Panc1 (cell line): ENCODE measurements at places on chromosomes 6 and 20. TPM values are rescaled to one million over a fixed set of nuclear protein-coding genes. Genes with fewer than 3 reads are reported as not detected.

Gene ROMO1
- 319 TPM for total RNA-seq

Gene CENPW
- 62.1 TPM for total RNA-seq

Gene SLC22A7
- total RNA-seq, result not detected

Gene ZNF334
- total RNA-seq, result 0.28 TPM

Gene FOXF2
- 12.7 TPM for total RNA-seq

Gene RGL2
- 84.4 TPM for total RNA-seq

Gene APCDD1L
- total RNA-seq, result 0.62 TPM

Gene ABHD16B
- total RNA-seq, result not detected

Gene EYS
- total RNA-seq, result not detected

Gene SLC16A10
- total RNA-seq, result 0.18 TPM

Gene NRSN1
- not detected for total RNA-seq

Gene TREML2
- total RNA-seq, result not detected

Gene HTR1B
- total RNA-seq, result 14.0 TPM

DNA sequence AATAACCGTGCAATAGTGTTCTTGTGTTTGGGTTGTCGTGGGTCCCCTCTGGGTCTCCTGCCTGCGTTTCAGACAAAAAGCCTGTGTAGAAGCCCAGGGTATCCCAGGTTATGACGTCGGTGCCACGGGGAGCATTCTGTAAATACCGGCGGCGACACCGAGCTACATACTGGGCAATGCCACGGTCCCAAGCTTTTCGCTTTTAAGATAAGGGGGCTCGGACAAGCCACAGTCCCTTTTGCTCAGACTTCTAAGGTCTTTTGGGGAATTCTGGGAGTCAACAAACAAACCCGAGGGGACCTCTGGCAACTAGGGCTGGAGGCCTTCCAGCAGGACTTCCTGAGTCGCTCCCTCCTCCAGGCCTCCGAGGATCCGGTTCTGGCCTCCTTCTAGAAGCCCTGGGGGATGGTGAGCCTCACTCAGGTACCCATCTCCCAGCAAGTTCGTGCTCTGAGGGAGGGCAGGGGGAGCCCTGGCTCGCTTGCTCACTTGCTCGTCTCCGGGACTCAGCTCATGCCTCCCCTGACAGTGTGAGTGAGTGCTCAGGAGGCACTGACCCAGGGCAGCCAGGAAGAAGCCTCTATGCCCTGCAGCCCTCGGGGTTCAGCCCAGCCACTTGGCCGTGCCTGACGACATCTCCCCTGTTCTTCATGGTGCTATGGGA lies 62.4 kb upstream of the MRPS10 start:
- DNase-seq, result no peak

DNA sequence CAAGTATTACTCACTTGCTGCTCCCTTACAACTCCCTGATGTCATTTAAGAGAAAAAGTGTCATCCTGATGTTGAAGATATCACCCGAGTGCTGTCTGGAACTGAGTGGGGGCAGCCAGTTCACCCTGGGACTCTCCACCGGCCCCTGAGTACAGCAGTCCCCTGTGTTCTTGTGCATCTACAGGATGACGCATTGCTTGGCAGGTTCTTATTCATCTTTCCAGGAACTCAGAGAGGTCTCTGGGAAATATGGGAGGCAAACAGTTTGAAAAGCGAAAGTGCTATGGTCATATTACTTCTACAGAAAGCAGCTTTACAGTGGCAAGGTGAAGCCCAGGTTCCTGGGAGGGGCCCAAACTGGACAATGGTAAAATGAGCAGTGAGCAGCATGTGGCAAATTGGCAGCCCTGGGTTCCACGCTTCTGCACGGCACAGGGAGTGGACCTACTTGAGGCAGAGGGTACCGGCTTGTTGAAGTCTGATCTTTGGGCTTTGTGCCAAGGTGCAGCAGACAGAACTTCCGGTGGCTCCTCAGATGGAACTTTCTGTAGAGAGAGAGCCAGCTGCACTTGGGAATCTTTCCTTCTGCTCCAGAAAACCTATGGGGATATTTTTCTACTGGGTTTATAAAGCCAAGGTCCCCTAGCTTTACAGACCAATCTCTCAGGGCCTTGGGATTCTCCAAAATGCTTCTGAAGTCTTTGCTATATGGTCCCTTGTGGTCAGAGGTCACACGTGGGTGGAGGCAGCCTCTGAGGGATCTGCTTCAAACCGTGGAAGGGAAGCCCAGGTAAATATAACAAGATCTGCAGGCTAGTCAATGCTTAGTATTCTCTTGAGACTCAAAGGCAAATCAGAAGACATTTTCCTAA lies 128.3 kb downstream of the MAP3K7 start:
- no peak for DNase-seq

DNA sequence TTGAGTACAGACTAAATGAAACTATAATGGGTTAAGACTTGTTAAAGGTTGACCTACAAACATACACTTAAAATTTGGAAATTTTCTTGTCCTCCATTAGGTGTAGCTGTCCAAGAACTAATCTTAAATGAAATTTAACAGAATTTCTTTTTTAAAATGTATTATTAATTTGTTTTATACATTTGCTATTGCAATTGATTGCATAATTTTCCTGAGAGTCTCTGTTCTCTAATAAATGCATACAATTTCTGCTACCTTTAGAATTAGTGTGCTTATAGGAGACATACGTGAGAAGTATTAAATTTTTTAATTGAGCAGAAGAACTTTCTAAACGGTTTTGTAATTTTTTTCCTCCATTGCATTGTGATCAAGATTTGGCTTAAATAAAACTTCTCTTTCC lies 1.5 kb downstream of the FAM135A start:
- no peak for DNase-seq

GRCh38 chr20:10735195-10735949 lies 61.6 kb upstream of the JAG1 start:
- no peak for DNase-seq

- no peak for DNase-seq
Measured at GRCh38 chr6:12450467-12450866, 160.3 kb downstream of the EDN1 start.

- no peak for DNase-seq
Measured at GRCh38 chr6:235763-236360, 56.4 kb upstream of the DUSP22 start.

- DNase-seq, result no peak
Measured at GRCh38 chr6:44906761-44907160, 421.4 kb upstream of the RUNX2 start.

DNA sequence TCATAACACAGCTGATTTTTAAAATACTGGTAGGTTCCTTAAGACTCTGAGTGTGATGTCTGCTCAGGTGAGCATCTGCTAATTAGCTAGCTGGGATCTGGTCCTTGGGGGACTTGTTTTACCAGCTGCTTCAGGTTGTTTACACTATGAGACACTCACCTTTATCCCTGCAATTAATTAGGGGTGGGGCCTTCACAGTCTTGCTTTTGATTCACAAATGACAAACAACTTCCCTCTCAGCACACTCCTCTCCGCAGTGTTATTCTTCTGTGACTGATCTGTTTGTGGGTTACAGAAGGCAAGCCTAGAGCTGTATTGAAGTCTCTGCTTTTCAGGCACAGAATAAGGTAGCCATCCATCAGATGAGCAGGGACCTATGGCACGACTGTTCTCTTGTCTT lies 62.0 kb upstream of the CD83 start:
- no peak for DNase-seq

- DNase-seq, result no peak
Measured at GRCh38 chr20:10110151-10110550, 75.4 kb downstream of the ANKEF1 start.

DNA sequence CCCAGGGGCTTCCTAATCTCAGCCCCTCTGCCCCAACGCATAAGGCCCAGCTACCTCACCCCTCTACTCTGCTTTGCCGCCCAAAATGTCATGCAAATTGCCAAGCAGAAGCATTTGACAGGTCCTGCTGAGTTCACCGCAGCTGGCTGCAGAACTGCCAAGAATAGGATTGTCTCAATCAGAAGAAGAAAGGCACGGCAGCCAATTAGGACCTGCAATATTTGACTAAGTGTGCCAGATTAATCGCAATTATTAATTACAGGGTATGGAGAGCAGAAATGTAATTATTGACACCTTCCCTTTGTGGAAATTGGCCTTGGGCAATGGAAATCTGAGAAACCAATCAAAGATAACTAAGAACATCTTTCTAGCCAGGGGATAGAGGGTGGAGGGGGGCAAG lies 318.6 kb downstream of the LRFN2 start:
- no peak for DNase-seq

DNA sequence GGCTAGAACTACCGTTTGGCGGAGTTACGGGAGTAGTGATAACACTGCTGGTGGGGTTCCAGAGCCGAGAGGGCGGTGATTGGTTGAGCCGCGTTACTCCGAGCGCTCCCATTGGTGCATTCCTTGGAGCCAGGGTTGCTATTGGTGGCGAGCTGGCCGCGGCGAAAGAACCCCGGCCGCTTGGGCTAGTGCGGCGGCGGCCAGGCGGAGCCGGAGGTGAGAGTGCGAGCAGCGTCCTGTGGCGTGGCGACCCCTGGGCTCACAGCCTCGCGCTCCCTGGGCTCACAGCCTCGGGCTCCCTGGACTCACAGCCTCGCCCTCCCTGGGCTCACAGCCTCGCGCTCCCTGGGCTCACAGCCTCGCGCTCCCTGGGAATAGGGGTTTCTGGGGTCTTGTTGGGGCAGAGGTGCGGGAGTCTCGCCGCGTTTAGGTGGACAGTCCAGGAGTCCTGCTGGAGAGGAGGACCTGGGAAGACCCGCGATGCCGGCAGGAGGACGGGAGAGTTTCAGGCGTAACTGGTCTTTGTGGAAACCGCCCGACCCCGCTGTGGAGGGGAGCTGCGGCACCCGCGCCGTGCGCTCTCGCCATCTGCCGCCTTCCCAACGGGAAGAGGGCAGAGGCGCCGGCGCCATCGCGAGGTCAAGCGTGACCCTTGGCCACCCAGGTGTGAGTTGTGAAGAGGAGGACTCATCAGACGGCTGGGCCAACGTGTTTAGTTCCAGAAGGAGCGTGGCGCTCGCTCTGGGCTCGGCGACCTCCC lies 12.2 kb downstream of the PRDM13 start:
- no peak for DNase-seq

- DNase-seq, result no peak
Measured at GRCh38 chr6:135008072-135008940, 46.3 kb downstream of the HBS1L start.

- DNase-seq, result no peak
Measured at GRCh38 chr6:122752459-122752858, 27.1 kb upstream of the FABP7 start.

- DNase-seq, result no peak
Measured at GRCh38 chr20:45311589-45312211, 3.6 kb upstream of the MATN4 start.

- DNase-seq, result no peak
Measured at GRCh38 chr6:107221519-107221918, 106.2 kb upstream of the BEND3 start.

GRCh38 chr6:168309183-168309582 lies 10.4 kb downstream of the DACT2 start:
- no peak for DNase-seq

DNA sequence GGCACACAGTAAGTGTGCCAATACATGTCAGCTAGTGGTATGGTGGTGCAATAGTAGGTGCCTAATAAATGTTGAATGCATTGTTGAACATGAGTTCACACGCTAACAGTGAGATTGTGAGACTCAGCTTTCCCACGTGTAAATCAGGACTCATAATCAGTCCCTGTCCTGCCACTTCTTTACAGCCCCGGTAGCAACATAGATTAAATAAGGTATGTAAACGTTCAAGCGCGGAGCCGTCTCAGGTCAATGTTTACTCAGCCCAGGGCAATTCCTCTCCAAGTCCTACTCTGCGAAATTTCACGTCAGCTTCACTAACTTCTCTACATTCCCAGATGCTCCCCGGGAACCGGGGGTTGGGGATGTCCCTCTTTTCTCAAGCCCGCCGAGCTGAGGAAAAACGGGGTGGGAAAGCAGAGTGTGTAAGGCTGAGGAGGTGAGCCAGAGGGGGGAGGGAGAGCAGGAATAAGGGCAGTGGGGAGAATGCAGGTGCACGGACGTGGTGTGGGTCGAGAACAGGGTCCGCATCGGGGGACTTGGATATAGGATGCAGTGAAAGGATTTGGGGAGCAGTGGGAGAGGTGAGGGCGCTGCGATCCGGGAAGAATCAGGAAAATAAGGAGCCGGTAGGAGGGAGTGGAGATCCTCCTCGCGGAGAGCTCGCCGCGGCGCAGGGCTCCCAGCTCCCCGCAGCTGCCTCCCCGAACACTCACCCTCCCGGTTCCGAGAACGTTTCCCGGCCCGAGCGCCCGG lies 544 bp upstream of the TP53INP2 start:
- no peak for DNase-seq

- DNase-seq, result no peak
Measured at GRCh38 chr20:53778041-53778516, 184.4 kb upstream of the ZNF217 start.

GRCh38 chr20:15992564-15992963 lies 580.7 kb downstream of the KIF16B start:
- DNase-seq, result no peak

DNA sequence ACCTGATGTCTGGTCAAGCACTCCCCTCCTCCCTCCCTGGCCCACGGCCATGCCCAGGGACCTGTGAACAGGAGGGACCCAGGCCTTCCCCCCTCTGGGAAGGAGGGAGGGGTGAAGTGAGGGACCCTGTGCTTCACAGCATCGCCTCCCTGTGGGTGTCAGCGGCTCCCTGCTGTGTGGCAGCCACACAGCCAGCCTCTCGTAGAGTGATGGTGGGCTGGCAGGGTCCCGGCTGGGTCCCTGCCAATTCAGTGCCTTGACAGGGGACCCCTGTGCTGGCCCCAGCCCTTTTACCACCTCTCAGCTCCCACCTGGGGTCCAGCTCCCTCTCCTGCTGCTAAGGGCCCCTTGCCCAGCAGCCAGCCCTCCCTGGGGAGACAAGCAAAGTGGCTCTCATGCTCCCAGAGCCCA lies 31.3 kb upstream of the GRM4 start:
- no peak for DNase-seq

GRCh38 chr6:43180985-43181384 lies 1.0 kb upstream of the CUL9 start:
- no peak for DNase-seq

GRCh38 chr6:147604373-147604772 lies 95.9 kb downstream of the SAMD5 start:
- DNase-seq, result no peak

DNA sequence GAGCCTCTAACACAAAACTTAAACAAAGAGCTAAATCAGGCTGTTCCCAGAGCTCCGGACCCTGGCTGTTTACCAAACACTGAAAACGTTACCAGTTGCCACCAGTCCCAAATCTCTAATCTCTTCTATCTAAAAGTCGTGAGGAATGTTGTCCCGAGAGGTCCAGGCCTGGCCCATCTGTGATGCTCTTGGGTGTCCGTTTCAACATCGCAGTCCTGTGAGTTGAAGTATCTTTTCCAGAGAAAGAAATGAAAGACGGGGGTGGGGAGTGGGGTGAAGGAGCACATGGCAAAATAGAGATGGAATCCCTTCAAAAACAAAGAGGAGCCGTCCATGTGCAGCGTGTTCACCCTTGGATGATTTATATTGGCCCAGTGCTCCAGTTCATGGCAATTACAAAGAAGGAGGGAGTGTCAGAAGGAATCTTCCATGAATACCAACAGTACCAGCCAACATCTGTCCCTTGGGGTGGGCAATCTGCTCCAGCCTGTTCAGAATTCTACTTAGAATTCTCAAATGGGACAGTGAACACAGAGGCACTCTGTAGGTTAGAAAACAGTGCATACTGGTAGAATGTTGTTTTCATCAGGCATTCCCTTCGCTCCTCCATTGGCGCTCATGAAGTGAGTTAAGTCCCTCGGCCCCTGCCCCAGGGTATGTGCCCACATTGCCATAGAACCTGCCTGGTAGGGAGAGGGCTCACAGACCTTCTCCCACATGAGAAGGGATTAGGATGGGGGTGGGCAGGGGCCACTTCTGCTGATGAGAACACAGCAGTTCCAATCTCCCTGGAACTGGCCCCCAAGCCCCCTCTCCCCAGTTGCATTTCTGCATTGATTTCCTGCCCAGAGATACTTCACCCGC lies 112.1 kb downstream of the LY86 start:
- no peak for DNase-seq
